Hindlimb muscle (tissue), 1 donor: ENCODE measurements at places on chromosomes 13 and 19.

DNA sequence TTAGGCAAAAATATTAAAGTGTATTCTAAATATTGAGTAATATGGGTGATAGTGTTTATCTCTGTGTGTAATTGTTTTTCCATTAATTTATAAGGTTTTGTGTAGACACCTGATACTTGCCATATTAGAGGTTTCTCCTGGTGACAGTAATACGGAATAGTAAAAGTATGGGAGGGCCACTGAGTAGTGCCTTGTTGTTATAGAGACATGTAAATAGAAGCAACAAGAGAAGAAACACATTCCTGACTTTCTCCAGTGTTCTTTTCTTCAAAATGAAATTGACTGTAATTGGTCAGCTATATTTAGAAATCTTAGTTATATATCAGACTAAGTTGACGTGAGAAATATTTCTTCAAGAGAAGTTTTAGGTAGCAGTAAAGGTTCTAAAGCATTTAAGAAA, 18.5 kb downstream of the RNASEH2B start:
- DNase-seq: no peak

DNA sequence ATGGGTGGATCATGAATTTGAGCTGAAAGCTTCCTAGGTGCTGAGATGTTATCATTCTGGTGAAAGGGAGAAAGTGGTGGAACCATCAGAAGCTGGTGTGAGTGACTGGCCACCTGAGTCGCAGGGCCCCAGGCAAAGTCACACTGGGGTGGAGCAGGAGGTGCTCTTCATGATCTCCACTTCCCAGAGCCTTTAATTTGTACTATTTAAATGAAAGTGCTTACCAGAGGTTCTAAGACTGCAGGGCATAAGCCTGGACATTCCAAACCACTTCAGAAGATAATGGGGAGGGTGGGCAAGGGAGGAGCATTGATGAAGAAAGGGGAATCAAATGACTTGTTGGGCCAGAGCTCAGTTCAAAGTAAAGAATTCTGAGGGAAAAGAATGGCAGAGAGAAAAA, 156.1 kb downstream of the RGCC start:
- DNase-seq: no peak

- no peak for DNase-seq
Measured at GRCh38 chr19:10782795-10783194, 53.2 kb downstream of the TMED1 start.

DNA sequence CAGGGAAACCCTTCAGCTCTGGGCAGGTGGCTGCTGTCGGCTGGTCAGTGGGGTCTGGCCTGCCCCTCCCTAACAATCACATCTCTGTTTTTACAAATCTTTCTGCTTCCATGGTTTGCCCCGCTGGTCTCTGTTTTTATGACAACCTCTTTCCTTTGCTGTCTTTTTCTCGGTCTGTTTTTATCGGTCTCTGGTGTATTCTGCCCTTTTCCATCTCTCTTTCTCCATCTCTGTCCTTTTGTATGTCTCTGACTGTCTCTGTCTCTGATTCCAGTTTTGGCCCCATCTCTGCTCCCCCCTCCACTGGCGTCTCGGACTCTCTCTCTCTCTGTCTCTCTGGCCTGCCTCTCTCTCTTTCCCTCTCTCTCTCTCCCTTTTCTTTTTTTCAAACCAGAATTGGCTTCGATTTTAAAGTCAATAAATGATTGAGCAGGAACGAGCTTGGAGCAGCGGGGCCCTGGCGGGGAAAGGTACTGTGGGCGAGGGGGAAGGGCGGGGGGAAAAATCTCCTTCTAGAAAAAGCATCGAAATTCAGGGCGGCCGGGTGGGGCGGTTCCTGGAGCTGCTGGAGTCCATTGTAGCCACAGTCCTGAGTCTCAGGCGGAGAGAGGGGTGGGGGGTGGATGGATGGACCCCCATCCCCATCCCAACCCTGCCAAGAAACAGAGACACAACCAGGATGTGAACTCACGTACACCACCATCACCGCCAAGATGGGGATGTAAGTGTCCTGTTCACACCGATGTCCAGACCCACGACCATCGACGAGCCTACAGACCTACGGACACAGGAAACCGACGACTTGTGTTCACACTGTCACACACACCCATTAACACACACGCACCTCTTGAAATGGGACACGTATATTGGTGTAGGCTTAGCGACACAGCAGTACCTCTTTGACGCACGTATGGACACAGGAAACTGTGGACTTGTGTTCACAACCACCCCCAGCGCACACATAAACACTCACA, 3.0 kb downstream of the NFIX start:
- peak; percentile 73 for DNase-seq

GRCh38 chr19:32566246-32566830, 14.7 kb upstream of the PDCD5 start:
- DNase-seq: no peak

- no peak for DNase-seq
Measured at GRCh38 chr19:12837225-12837624, 1.1 kb upstream of the MAST1 start.

GRCh38 chr13:21595546-21595822, 8.5 kb downstream of the MICU2 start:
- DNase-seq: no peak

GRCh38 chr13:39370554-39370953, 232.4 kb downstream of the LHFPL6 start:
- DNase-seq: no peak

- no peak for DNase-seq
Measured at GRCh38 chr13:32229443-32229842, 85.7 kb downstream of the ZAR1L start.

- DNase-seq: no peak
Measured at GRCh38 chr13:103354171-103354570, 288.0 kb upstream of the SLC10A2 start.

DNA sequence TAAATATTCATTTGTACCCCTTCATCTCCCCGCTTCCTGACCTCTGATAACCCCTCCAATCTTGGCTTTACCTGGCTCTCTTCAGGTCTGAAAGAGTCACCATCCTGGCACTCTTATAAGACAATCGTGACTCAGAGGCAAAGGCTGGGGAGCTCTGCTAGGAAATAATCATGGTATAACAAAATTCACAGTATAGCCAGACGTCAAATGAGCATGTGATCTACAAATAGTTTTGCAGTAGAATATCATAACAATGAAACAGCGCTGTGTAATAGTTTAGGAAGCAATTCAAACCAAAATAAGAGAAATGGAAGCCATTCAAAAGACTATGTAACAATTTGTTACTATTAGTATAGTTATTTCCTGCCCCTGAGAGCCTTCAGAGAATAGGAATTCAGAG, 34.2 kb downstream of the RXFP2 start:
- DNase-seq: no peak

DNA sequence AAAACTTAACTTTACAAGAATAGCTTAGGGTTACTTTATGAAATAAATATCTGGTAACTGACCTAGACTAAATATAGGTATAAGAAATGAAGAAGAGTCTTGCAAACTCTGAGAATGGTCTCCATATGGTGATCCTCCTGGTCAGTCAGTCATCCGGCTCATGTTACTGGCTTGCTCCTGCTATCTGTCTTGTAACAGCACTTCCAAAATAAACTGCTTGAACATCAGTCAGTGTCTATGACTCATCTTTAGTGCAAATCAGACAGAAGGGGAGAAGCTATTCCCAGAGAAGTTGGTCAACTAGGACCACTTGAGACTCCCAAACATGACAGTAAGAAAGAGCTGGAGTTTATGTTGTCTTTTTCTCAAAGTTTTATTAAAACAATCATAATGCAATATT, 1550.9 kb downstream of the PCDH9 start:
- no peak for DNase-seq

- DNase-seq: no peak
Measured at GRCh38 chr13:95335667-95336066, 34.4 kb upstream of the ABCC4 start.

DNA sequence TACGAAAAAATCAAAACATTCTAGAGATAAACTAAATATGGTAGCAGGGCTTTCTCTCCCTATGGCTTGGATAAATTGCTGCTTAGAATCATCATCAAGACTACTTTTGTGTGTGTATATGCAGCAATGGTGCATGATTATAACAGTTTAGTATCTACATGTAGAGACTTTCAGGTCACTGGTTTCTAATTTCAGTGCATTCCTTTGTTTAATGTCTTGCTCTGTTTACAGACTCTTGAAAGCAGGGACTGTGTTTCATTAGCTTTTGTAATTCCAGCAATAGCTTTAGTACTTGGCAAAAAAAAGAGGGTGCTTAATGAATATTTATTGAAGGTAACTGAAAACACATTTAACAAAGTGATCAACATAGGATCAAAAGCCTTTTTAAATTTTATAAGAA, 420.7 kb downstream of the PCDH9 start:
- DNase-seq: no peak
